ENCODE measurements at places on chromosomes 4 and X. TPM values are rescaled to one million over a fixed set of nuclear protein-coding genes. Genes with fewer than 3 reads are reported as not detected.

DNA sequence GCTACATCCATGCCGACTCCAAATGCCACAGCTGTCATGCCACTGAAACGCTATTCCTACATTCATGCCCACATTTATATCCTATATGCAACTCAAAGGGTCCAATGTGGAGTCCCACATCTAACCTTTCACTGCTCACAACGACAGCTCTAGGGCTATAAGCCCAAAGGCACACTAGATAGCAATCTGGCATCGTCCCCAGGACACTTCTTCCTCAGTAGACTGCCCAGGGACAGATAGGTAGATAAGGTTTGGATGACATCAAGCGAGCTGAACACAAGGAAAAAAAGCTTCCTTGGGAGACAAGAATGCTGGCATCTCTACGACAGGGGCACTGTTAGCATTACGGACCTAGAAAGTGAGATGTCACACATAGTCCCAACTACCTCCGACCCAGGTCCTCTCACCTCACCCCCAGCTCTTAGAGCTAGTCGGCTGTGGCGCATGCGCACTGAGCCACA lies 685 bp downstream of the RAB9B start:
- H3K36me3 ChIP-seq: no peaks in the 10 kb centered on the region
- H3K27ac ChIP-seq: no peak overlapping the region
- DNase-seq: no peak
- no peaks in the 10 kb centered on the region for H3K27me3 ChIP-seq
- H3K4me1 ChIP-seq: no peaks in the 10 kb centered on the region

Gene SCML2
- 2.7 TPM for total RNA-seq

DNA sequence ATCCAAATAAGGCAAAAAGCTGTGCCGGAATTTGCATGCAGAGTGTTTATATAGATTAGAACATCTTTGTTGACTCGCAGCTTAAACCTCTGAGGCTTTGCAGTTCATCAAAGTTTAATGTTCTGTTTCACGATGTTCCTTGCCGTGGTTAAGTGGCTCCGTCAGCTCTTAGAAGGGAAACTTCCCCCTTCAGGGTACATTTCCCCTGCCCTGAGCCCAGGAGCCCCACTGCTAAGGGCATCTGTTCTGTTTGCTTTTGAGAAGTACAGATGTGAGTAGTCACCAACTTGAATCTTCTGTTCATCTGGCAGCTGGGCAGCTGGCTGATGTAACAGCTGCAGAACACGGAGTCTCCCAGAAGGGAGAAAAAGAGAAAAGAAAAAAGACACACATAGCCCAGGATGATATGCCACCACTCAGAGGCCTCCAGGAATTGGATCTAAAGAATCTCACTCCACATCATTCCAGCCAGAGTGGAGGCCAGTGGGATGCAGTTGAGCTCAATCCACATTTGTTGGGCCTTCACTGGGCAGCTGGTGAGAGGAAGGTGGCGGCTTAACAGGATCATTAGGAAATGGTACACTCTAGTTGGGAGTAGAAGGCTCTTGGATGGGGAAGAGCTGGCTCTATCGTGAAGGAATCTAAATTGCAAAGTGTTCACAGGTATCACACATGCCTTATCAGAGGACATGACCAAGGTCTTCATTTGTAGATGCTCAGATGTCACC lies 178.7 kb upstream of the RBPJ start:
- no peaks in the 10 kb centered on the region for H3K36me3 ChIP-seq
- no peak overlapping the region for H3K27ac ChIP-seq
- no peak overlapping the region for H3K4me3 ChIP-seq
- H3K27me3 ChIP-seq: no peaks in the 10 kb centered on the region
- H3K4me1 ChIP-seq: no peaks in the 10 kb centered on the region

DNA sequence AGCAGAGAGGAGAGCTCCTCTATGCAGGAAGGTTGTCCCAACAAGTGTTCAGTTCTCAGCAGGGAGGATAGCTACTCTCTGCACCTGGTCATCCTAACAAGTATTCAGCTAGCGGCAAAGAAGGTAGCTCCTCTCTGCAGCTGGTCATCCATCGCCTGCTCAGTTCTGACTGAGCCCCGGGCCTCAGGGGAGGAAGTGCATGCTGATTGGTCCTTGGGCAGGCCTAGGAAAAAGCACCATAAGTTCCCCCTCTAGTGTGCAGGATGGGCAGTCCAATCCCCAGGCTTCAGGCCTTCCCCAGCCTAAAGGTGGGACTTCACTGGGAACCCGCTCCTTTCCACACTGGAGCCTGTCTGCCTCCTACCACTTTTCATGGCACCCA lies 4.4 kb upstream of the FBXW7 start:
- DNase-seq: no peak
- H3K27me3 ChIP-seq: no peaks in the 10 kb centered on the region
- peaks cover 10% of the 10 kb centered on the region for H3K4me1 ChIP-seq
- H3K36me3 ChIP-seq: no peaks in the 10 kb centered on the region
- no peak overlapping the region for H3K4me3 ChIP-seq
- no peak overlapping the region for H3K27ac ChIP-seq

DNA sequence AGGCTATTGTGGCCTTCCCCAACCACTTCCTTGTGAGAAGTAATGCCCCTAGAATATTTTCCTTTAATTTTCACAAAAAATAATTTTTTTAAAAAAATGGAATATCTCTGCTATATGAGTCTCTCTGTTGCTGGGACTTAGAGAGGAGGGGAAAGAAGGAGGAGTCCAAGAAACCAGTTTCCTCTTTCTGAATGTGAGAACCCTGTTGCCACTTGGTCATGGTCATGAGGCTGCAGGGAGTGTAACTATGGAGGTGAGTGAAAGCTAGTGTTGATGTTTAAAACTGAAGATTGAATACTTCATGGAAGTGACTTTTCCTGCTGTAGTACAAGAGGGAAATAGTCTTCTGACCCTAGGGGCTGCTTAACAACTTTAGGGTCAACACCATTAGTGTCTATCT lies 20.4 kb downstream of the KIAA1210 start:
- H3K4me3 ChIP-seq: no peak overlapping the region
- H3K4me1 ChIP-seq: no peaks in the 10 kb centered on the region
- H3K27me3 ChIP-seq: no peaks in the 10 kb centered on the region
- no peak overlapping the region for H3K27ac ChIP-seq
- no peak for DNase-seq

Gene USP46
- 23.3 TPM for total RNA-seq

Gene BMP3
- total RNA-seq: not detected

DNA sequence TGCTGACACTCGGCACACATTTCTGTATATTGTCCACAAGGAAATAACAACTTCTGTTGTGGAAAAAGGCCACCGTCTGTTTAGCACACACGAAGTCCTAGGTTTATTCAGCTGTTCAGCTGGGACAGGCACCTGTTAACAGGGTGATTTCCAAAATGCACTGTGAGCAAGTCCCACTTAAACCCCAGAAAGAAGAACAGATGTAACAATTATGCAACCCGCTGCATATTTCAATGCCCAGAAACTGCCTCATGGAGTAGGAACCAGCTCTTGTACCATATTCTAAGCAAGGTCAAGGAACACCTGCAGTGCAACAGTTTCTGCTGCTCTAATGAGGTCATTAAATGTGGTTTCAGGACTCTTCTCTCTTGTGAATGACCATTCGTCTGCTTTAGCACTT lies 77.1 kb downstream of the GEMIN8 start:
- H3K4me3 ChIP-seq: no peak overlapping the region
- H3K27ac ChIP-seq: no peak overlapping the region
- H3K4me1 ChIP-seq: no peaks in the 10 kb centered on the region
- H3K27me3 ChIP-seq: no peaks in the 10 kb centered on the region

GRCh38 chrX:119181491-119181890 lies 53.9 kb upstream of the KIAA1210 start:
- H3K36me3 ChIP-seq: no peaks in the 10 kb centered on the region
- no peaks in the 10 kb centered on the region for H3K4me1 ChIP-seq
- no peak for DNase-seq
- H3K4me3 ChIP-seq: no peak overlapping the region
- H3K27ac ChIP-seq: no peak overlapping the region
- H3K27me3 ChIP-seq: no peaks in the 10 kb centered on the region

GRCh38 chrX:11406109-11406765 lies 113.0 kb downstream of the AMELX start:
- no peaks in the 10 kb centered on the region for H3K36me3 ChIP-seq
- no peak for DNase-seq
- no peak overlapping the region for H3K27ac ChIP-seq
- no peaks in the 10 kb centered on the region for H3K4me1 ChIP-seq
- H3K4me3 ChIP-seq: no peak overlapping the region
- no peaks in the 10 kb centered on the region for H3K27me3 ChIP-seq

Gene DCK
- total RNA-seq: 19.9 TPM

Gene SSX1
- not detected for total RNA-seq

- no peaks in the 10 kb centered on the region for H3K36me3 ChIP-seq
- H3K4me3 ChIP-seq: no peak overlapping the region
- no peak overlapping the region for H3K27ac ChIP-seq
Measured at GRCh38 chrX:77960567-77960966, 8.9 kb downstream of the PGAM4 start.

Gene IKBKG
- total RNA-seq: 40.3 TPM

- DNase-seq: no peak
- H3K27ac ChIP-seq: no peak overlapping the region
- no peak overlapping the region for H3K4me3 ChIP-seq
Measured at GRCh38 chr4:188372829-188373228, 233.6 kb downstream of the TRIML1 start.

Gene RWDD4
- total RNA-seq: 16.8 TPM

DNA sequence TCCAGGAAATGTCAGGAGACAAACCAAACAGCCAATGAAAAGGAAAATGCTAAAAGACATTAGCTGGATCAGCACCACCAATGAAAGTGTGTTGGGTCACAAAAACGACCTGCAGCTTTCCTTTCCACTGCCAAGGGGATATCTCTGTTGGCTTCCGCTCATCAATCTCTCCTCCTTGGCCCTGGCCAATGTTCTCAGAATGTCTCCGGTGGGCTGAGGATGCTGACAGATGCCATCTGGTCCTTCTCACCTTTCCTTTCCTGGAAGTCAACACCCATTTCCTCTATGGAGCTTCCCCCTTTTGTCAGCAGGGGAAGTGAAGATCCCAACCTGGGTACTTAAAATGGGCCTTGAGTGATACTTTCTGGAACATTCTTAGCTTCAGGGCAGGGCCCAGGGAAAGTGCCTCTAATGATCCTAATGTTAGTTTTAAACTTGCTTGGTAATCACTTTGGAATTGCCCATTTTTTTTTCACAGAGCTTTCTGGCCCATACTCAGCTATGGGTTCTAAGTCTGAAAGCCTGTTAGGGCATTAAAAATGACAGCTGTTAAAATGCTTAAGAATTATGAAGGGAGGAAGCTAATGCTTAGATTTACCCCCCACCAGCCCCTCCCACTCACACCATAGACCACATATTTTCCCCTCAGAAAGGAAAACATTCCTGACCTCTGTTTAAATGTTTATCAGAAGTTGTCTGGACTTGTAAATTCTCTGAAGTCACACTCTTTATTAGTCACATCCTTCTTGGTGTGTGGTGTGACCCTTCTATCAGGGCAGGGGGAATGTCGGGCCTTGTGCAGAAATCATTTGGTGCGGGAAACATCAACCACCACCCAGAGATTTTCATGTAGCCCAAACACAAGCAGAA lies 29.2 kb downstream of the IGFBP7 start:
- no peaks in the 10 kb centered on the region for H3K27me3 ChIP-seq
- peak; percentile 99 for DNase-seq
- peaks cover 81% of the 10 kb centered on the region for H3K4me1 ChIP-seq
- peak overlapping the region; percentile 100 for H3K27ac ChIP-seq
- H3K36me3 ChIP-seq: peaks cover 3% of the 10 kb centered on the region

DNA sequence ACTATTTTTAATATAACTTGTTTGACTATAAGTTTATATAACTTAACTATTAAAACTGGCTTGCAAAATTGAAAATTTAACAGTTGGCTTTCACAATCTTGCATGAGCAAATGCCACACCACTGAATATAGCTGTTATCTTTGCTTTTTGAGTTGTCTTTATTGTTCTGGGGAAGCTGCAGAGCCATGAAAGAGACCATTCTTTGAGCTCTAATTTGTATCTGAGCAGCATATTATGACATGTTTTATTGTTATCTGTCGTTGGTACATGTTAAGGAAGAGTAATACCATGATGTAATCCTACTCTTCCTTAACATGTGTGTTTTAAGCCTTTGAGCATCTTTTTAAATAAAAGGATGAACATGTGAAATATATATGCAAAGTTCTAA lies 97.1 kb upstream of the ANK2 start:
- no peaks in the 10 kb centered on the region for H3K27me3 ChIP-seq
- no peak overlapping the region for H3K4me3 ChIP-seq
- H3K36me3 ChIP-seq: no peaks in the 10 kb centered on the region
- no peak for DNase-seq
- H3K27ac ChIP-seq: no peak overlapping the region

DNA sequence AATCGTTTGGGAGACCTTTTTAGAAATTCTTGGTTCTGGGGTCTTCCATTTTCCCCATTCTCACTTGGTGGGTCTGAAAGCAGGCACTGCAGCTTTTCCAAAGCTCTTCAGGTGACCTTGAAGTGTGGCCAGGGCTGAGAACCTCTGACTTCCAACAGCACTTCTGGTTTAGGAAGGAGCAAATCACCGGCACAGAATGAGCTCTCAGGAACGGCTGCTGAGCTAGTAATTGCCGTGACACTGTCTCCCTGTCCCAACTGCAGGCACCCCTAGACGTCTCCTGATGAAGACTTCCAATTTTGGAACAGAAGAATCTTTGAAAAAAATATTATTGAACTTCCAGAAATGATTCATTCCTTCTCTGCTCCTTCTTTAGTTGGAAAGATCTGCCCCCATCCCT lies 31.3 kb downstream of the CD38 start:
- no peak overlapping the region for H3K27ac ChIP-seq
- DNase-seq: no peak
- H3K4me3 ChIP-seq: no peak overlapping the region
- H3K36me3 ChIP-seq: no peaks in the 10 kb centered on the region
- H3K27me3 ChIP-seq: peaks cover 18% of the 10 kb centered on the region
- H3K4me1 ChIP-seq: peaks cover 4% of the 10 kb centered on the region

Gene DNAAF6
- not detected for total RNA-seq

- DNase-seq: no peak
- no peak overlapping the region for H3K4me3 ChIP-seq
- H3K36me3 ChIP-seq: no peaks in the 10 kb centered on the region
- H3K4me1 ChIP-seq: no peaks in the 10 kb centered on the region
- no peak overlapping the region for H3K27ac ChIP-seq
- no peaks in the 10 kb centered on the region for H3K27me3 ChIP-seq
Measured at GRCh38 chrX:80486299-80486698, 66.1 kb downstream of the TENT5D start.

Gene ADH1A
- not detected for total RNA-seq

DNA sequence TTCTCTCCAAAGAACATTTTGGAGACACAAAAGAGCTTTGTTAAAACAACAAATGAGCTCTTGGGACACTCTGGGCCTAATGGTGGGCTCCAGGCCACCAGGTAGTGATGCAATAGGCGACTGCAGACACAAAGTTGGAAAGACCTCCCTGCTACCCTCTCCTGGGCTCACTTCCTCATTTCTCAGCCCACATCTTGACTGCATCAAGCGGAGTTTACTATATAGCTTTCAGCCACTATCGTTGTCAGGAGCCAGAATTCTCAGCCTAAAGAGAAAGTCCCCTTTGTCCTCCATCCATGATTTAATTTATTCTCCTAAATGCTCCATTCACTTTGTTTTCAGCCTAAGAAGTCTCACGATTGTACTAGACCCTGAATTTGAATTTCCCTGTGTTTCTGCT lies 114.9 kb downstream of the EFHC2 start:
- no peak for DNase-seq
- H3K27ac ChIP-seq: no peak overlapping the region
- H3K4me3 ChIP-seq: no peak overlapping the region
- H3K36me3 ChIP-seq: no peaks in the 10 kb centered on the region
- no peaks in the 10 kb centered on the region for H3K27me3 ChIP-seq
- H3K4me1 ChIP-seq: no peaks in the 10 kb centered on the region

GRCh38 chr4:165207016-165207430 lies 338 bp upstream of the KLHL2 start:
- peaks cover 22% of the 10 kb centered on the region for H3K4me1 ChIP-seq
- no peaks in the 10 kb centered on the region for H3K36me3 ChIP-seq
- H3K4me3 ChIP-seq: peak overlapping the region; percentile 95
- no peaks in the 10 kb centered on the region for H3K27me3 ChIP-seq

Gene ZFP42
- total RNA-seq: not detected

All from endothelial cell of umbilical vein (primary cell).